Spinal cord (tissue), 10 donors: ENCODE measurements at places on chromosomes 3 and 15.

DNA sequence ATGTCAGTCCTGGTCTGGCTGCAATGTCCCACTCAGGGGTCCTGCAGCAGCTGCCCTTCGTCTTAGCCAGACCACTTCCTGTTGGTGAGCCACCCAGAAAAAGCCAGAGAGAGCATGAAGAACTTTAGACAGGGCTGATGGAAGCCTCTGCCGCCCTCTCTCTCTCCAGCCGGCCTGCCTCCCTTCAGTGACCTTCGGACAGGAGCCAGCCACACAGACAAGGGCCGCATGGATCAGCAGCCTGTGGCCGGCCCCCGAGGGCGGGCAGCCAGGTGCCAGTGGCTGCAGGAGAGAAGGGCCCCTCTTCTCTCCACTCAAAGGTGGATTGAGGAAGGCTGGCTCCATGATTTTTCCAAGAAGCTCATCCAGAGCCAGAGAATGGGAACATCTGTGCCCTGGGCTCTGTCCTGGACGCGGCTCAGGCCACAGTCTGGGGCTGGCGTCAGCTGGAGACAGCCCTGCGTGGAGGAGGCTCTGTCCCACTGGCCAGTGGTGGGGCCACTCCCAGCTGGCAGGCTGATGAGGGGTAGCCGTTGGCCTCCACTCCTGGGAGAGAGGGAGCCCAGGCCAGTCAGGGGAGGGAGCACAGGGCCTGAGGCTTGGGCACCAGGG is 42.9 kb downstream of the ISG20 start:
- no peak for DNase-seq

DNA sequence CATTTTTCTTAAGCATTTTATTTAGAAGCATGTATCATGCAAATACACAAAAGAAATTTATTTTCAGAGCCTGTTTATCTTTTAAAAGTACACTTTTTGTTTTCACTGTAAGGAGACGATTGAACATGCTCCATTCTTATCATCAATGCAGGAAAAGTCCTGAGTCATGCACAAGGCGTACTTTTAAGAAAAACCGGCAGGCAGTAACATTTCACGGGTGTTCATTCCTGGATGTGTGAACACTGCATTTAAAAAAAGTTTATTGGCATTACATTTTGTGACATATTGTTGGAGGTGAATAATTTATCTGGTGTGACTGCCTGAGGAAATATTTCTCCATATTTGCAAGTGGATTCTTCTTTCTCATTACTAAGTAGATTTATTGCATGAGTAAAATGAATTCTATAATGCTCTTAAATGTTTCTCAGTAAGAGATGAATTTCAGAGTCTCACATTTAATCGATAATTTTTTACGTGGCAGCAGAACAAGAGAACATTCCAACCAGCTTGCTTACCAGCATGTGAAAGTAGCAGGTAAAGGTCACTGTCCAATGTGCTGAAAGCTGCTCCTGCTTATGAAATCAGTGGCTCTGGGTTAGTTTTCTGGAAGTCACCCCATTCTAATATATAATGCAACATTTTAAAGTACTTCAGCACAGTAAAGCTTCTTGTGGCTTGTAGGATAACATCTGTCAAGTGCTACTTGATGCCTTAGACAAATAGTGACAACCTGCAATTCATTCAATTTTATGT is 87.0 kb downstream of the SV2B start:
- DNase-seq = no peak

DNA sequence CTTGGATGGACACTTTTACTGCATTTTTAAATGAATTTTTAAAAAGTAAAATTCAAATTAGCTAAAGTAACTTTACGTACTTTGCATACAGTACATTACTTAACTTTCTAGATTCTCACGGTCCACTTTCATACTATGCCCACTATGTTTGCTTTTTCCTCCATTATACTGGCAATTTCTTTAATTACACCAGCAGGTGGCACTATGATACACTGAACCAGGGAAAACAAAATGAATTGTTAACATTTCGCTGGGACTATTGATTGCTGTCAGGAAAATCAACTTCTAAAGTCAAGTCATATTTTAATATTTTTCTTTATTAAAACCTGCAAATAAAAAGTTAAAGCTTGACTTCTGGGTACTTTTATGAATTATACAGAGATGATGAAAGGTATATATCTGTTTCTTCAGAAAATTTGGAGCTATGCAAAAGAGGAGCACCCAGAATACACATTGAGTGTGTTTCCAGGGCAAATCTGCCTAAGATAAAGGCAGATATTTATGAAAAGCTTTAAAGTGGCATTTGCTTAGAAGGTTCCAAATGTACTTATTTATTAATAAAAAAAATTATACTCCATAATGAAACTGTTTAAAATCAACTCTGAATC is 21.8 kb upstream of the POU1F1 start:
- DNase-seq = peak; percentile 87

DNA sequence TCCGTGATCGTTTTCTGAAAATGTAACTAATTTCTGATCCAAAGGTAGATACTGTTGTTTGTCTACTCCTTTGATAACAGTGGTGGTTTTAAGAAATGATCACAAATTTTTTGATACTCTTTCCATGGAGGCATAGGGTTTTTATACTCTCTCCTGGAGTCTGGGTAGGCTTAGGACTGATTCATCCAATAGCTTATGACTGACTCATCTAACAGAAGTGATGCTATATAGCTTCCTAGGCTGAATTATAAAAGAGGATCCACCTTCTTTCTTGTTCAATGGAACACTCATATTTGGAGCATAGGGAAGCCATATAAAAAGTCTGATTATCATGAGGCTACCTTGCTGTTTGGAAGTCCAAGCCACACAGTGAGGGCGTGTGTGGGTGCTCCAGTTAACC is 84.3 kb downstream of the CHST2 start:
- DNase-seq = no peak

GRCh38 chr3:32508711-32509110 is 6.1 kb upstream of the CMTM6 start:
- DNase-seq = no peak

DNA sequence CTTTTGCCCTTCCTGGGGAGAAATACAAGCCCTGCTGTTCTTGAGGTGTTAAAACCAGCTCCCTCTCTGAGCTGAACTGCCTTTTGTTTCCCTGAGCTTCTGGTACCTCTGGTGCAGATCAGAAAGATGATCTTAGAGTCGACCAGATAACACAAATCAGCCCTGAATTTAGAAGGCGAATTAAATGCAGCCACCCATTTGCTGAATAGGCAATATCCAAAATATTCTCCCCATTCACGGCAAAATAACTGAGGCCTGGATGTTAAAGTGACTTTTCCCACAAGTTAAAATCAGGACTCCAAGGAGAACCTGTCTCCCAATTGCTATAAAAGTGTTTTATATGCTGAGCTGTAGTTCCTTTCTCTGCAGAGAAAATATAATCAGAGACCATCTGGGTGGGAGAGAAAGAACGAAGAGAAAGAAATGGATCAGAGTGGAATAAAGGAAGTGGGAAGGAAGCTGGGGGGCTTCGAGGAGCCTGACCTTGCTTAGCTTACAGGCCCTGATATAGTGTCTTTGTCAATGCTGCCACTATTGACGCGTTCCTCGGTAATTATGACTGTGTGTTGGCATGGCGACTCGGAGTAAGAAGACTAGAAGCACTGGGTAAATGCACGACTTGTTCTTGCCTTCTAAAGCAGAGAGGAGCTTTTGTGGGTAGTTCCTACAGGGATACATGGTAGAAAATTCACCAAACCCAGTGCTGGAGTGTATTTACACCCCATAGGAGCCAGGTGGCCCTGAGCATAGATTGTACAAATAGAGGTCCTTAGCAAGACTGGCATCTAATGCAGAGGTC is 47.5 kb upstream of the POLG start:
- DNase-seq = no peak

DNA sequence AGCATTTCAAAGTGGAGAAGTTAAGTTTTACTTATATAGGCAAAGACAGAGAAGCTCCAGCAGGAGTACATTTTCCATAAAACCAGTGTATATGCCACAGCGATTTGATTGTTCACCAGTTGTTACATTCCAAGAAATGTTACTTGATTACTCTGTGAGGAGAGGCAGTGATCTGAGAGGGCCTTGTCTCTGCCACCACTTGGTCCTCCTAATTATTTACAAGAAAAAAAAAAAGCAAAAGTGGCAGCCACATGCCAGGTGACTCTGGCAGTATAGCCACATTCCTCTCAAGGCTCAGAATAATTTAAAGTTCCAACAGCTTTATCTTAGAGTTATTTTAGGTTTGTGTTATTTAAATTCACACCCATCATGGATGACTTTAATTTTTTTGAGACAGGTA is 1077.8 kb downstream of the ZPLD1 start:
- DNase-seq = no peak

- DNase-seq = no peak
Measured at GRCh38 chr3:51340013-51340829, 44.9 kb upstream of the MANF start.

DNA sequence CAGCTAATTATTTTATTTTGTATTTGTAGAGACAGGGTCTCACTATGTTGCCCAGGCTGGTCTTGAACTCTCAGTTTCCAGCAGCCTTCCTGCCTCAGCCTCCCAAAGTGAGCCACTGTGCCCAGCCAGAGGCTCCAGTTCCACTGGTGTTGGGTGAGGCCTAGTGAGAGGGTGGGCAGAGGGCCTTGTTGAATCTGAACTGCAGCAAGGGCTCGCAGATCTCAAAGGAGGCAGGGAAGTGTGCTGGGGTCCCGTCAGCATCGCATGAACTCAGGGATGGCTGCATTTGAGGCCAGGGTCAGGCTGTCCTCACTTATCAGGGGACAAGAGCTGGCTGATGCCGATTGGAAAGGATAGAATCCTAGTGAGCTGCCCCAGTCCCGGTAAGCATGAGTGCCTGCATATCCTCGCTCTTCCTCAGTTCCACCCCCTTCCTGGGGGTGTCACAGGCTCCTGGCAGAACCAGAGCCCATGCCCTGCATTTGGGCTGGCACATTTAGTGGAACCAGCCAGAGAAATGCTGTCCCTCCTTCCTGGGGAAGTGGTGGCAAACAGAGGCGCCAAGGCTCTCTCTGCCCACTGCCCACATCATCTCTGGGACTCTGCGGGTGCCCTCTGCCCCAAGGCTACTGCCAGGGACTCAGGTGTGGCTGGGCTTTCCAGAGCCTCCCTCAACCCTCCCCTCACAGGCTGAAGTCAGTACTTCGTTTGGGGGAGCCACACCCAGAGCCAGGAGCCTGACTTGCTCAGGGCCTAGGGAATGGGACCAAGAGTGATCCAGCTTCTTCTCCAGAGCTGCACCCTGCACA is 24.1 kb downstream of the ALS2CL start:
- DNase-seq = no peak

GRCh38 chr15:52658955-52659354 is 20.2 kb downstream of the ATOSA start:
- DNase-seq = no peak

- no peak for DNase-seq
Measured at GRCh38 chr3:84194029-84194428, 764.8 kb upstream of the CADM2 start.

GRCh38 chr15:87829332-87830050 is 427.0 kb downstream of the NTRK3 start:
- DNase-seq = no peak

- no peak for DNase-seq
Measured at GRCh38 chr15:92164327-92165000, 229.2 kb upstream of the ST8SIA2 start.

DNA sequence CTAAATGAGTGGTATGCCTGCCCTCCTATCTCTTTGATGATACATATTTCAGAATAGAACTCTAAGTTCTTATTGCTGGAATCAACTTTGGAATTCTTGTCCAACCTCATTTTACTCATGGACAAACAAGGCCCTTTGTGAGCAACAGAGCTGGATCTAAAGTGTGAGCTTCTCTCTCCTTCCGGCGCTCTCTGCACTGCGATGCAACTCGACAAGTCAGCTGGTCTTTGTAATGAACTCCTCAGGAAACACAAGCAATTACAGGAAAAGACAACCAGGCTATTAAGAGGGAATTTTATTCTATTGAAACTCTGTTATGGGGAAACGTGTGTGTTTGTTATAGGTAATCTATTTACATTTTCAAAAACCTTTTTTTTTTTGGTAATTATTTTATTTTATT is 20.3 kb upstream of the NRROS start:
- peak; percentile 40 for DNase-seq

DNA sequence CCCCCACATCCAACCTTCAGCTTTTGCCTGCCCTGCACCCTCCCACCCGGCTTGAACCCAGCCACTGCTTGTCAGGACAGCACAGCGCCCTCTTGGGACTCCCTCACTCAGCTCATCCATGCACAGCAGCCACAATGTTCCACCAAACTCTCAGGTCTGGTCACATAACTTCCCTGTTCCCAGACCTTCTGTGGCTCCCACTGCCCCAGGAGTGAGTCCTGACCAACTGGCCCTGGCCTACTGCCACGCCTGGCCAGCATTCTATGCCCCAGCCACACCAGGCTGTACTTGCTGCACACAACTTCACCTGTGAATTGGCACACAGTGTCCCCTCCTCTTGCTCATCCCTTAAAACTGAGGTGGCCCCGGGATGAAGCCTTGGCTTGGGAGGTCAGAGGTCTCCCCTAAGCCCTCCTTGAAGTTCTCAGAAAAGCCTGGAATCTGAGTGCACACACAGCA is 21.0 kb downstream of the PLXNB1 start:
- no peak for DNase-seq

DNA sequence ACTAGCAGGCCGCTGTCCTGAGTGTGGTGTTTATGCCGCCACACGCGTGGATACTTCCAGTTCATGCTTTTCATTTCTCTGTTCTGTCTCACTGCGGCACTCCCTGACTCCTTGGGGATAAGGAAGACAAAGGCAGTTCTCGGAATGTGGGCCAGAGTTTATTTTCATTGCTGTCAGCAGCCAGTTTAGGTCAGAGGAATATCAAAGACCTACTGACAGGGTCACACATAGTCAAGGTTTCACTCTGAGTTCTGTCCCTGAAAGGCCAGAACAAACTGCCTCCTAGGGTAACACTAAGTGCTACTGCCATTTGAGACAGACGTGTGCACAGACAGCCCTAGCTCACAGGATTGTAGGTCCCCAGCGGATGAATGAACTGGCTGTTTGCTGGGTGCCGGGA is 27.3 kb upstream of the SPTBN5 start:
- peak; percentile 62 for DNase-seq

DNA sequence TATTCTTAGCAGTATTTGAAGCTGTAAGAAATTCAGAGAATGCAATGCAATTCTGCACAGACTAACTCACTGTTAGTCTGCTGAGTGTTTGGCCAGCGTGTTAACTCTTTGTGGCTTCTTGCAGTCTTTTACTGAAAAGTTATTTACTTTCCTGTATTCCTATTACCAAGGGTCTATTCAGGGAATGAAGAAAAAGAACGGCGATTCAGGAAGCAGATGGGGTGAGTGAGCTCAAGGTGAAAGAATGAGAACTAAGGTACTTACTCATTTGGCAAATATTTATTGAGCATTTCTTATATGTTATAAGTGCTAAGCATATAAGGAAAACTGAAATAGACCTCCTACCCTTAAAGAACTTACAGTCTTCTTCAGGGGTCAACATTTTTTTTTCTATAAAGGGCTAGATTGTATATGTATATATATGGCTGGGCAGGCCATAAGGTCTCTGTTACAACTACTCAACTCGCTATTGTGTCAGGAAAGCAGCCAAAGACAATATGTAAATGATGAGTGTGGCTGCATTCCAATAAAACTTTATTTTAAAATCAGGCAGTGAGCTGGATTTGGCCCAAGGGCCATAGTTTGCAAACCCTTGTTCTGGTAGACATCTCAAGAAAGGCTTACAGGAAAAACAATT is 271.9 kb upstream of the GADL1 start:
- no peak for DNase-seq
